ENCODE measurements at places on chromosomes 1 and 21.

- DNase-seq = peak; percentile 40
Measured at GRCh38 chr21:36630485-36631206, 68.3 kb upstream of the SIM2 start.

DNA sequence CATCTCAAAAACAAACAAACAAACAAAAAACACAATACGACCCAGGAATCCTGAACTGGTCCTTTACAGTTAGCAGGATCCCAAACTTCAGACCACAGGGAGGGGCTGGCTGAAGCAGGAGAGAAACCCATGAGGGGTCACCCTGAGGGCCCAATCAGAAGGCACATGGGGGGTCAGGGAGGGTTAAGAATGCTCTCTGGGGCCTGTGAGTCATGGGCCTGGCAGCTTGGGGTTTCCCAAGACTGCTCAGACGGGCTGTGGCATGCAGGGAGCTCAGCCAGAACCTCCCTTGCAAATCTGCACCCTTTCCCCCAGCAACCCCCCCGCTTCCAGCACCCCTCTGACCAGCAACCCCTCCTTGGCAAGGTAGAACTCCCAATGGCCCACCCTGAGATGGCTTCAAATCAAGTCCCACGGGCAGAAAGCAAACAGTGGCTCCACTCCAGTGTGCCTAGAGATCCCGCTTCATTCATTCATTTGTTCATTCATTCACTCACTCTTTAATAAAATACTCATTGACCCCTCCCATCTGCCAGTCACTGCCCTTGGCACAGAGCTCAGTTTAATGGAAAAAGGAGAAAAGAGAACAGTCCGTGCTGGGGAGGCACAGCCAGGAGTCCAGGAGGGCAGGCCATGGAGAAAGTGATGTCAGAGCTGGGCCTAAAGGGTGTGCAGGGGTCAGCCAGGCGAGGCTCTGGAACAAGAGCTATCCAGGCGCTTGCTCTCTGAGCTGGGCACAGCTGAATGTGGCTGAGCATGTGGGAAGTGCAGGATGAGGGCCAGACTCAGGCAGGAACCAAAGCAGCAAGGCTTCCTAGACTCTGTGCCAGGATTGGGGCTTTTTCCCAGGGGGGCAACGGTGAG is 8.2 kb downstream of the UQCRHL start:
- no peak for DNase-seq

GRCh38 chr1:230516889-230517288 is 90.8 kb upstream of the PGBD5 start:
- DNase-seq = no peak

DNA sequence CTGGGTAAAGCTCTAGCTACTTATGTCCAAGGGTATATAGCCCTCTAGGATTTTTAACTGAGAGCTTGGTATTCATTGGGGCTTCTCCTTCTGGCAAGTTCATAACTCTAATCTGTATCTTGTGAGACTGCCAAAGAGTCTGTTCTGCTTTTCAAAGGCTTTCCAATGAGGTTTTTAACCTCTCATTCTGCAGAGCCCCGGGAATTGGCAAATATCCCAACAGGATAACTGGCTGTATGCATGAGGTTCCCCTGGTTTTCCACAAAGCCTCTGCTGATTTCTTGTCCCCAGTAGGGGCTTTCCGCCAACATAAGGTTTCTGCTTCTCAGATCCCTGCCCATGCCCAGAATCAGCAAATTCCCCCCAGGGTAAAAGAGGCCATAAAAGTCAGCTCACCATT is 40.9 kb downstream of the RPL5 start:
- no peak for DNase-seq

DNA sequence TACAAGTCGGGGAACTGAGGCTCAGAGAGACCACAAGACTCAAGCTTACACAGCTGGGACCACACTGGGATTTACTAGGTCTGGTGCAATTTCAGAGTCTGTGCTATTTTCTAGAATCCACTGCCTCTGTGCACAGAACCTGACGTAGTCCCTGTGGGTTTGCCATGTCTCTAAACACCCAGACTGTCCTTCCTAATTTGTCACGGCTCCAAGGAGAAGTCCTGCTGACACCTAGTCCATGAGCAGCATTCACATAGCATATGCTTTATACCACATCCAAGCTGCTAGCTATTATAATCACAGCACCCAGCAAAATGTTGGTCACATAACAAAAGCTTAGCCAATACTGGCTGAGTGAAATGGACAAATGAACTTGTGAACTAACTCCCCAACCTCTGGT is 79.0 kb upstream of the HMGB4 start:
- no peak for DNase-seq

- DNase-seq = no peak
Measured at GRCh38 chr1:97499667-97500066, 421.2 kb downstream of the DPYD start.

DNA sequence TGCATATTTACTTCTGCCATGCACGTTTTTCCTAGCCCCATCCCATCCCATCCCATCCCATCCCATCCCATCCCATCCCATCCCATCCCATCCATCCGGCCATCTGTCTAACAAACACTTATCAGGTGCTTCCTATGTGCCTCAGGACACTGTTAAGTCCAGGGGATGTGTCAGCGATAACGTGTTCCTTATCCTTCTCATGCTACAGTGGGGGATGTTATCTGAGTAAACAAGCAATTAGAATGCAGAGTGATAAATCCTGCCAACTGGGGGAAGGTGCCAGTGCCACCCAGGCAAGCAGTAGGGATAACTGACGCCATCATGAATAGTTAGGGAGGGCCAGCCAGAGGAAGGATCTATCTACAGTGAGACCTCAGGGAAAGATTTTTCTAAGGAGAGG is 304.2 kb downstream of the CAMTA1 start:
- no peak for DNase-seq

DNA sequence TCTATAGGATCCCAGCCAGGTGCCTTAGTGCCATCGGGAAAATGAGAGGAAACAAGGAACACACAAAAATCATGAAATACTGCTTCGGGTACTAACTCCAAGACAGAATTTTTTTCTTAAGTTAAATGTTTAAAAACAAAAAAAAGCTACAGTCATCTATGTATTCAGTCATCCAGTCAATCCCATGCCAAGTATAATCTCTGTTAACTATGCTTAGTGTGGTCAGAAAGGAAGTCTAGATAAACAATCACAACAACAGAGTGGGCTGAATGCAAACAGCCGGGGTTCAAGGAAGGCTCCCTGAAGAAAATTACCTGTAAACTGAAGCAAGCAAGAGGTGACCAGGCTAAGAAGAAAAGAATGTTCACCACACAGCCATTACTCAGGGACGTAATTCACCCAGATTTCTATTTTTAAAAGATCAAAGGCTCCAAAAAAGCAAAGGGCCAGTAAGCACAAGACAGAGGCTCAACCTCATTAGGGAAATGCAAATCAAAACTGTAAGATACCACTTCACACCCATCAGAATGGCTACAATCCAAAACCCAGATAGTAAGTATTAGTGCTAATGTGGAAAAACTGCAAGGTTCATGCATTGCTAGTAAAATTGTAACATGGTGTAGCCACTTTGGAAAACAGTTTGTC is 53.0 kb downstream of the RERE start:
- no peak for DNase-seq
